Bronchial epithelial cell (primary cell): ENCODE measurements at places on chromosomes 5 and 9. TPM values are rescaled to one million over a fixed set of nuclear protein-coding genes. Genes with fewer than 3 reads are reported as not detected.
A peak's percentile ranks its signal among the peaks of the same experiment; 100 is the strongest.

GRCh38 chr9:121774715-121775613, 123.5 kb downstream of the DAB2IP start:
- no peak for DNase-seq

VCAN gene
- total RNA-seq, result 7.8 and 33.7 TPM in 2 replicates

DNA sequence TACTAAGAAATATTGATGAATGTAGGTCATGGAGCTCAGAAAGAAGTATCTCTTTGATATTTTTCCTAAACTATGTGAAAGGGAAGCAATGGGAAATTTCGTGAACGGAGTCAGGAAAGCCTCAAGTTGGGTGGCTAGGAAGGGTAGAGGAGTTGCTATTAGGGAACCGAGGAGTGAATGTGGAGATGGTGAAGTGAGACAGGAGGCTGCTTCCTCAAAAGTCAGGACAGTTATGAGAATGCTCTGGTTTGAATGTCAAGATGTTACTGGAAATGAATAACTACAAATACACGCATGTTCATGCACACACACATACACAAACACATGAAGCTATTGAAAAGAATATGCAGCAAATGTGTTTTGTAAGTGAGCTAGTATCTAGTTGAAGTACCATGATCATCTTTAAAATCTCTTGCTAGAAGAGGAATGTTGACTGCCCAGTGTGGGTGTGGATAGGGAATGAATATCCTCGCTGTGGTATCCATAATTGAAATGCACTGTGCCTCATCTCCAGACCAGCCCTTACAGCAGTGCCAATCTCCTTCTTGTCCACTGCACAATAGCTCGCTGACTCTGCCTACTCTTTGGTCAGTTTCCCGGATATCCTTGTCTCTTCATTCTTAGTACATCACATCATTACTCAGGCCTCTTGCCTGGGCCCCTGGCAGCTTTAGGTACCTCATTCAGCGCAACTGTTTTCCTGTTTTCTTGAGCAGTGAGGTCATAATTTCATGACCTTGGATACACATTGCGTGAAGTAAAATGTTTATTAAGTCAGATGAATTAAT, 21.9 kb upstream of the PDCD1LG2 start:
- DNase-seq, result no peak

- no peak for DNase-seq
Measured at GRCh38 chr9:5466766-5467165, 16.4 kb downstream of the CD274 start.

DNA sequence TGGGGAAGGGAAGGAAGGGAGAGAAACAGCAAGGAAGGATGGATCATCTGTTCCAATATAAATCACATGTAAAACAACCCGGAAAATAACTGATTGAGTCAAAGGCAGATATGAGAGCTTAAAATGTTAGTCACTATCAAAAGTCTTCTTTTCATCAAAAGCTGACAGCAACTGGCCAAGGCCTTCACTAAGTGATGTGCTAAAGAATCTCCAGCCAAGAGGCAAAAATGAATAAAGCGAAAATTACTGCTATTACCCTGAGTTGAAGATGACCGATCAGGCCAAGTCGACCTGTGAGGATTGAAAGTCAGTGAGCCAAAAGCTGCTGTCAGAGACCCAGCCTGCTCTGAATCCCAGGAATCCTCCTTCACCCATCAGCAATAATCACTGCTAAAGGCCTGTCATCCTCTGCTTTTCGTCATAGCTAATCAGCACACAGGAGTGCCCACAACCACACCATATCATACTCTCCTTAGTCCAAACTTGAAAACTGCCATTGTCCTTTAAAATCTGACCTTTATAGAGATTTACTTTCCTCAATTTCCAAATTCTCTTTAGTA, 736.9 kb downstream of the TLE1 start:
- no peak for DNase-seq

- no peak for DNase-seq
Measured at GRCh38 chr5:20514145-20514544, 526.1 kb upstream of the CDH18 start.

DNA sequence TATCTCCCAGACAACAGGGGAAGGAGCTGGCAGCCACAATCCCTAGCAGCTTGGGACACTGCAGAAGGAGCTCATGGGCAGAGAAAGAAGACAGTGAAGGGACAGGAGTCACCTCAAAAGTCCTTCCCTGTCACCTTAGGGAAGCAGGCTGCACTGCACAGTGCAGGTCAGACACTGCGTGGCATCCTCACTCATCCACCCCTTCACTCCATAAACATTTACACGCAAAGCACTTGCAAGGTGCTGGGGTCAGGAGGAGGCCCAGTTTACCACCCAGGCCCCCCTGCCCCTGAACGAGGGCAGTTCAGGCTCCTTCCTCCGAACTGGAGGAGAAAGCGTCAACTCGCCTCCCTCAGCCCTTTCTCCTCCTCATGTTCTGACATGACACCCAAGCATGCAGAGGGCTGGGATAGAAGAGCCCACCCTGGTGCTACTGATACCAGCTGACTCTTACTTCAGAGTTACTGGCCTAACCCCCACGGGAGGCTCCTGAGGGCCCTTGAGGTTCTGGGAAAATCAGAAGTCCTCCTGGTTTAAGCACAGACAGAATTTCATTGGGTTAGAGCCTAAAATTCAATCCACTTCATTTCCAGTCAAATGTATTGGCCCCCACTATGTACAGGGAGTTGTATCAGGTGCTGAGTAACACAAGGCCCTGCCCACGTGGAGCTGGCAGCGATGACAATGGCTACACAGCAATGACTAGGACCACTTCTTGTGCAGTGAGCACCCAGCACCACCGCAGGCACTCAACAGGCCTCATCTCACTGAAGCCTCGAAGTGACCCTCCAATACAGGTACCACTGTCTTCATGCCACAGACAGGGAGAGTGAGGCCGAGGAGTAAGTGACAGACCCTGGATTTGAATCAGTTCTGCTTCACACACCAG, 70.4 kb downstream of the RAPGEF1 start:
- DNase-seq, result no peak

ACOT12 gene
- total RNA-seq, result not detected in 2 replicates

PCDHB5 gene
- total RNA-seq, result 0.26 TPM in 2 replicates

C5orf46 gene
- total RNA-seq, result not detected in 2 replicates

DNA sequence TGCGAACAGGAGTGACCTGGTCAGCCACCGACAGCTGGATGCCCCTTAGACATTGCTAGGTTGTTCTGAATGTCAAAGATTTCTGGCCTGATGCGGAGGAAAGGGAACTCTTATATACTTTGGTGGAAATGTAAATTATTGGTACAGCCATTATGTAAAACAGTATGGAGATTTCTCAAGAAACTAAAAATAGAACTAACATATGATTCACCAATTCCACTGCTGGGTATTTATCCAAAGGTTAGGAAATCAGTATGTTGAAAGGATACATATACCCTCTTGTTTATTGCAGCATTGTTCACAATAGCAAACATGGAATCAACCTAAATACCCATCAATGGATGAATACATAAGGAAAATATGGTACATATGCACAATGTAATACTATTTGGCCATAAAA, 31.8 kb downstream of the DMRT3 start:
- peak; percentile 69 for DNase-seq

DNA sequence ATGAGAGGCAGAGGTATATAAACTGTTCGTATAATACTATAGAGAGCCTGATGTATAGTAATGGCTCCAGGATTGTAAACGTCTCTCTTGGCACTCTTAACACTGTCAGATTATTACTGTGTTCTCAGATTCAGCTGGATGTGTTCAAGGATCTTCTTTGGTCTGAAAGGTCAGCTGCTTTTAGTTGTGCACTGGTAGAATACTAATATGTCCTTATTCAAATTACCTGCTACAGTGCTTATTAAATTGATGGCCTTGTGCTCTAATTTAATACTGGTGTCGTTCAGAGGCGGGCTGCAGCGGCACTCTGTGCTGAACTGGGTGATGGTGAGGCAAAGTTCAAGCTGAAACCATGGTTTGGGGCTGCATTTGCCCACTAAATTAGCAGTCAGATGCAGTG, 216.7 kb upstream of the ARRDC3 start:
- DNase-seq, result no peak

- no peak for DNase-seq
Measured at GRCh38 chr9:86054695-86055094, 44.7 kb downstream of the GOLM1 start.

DNA sequence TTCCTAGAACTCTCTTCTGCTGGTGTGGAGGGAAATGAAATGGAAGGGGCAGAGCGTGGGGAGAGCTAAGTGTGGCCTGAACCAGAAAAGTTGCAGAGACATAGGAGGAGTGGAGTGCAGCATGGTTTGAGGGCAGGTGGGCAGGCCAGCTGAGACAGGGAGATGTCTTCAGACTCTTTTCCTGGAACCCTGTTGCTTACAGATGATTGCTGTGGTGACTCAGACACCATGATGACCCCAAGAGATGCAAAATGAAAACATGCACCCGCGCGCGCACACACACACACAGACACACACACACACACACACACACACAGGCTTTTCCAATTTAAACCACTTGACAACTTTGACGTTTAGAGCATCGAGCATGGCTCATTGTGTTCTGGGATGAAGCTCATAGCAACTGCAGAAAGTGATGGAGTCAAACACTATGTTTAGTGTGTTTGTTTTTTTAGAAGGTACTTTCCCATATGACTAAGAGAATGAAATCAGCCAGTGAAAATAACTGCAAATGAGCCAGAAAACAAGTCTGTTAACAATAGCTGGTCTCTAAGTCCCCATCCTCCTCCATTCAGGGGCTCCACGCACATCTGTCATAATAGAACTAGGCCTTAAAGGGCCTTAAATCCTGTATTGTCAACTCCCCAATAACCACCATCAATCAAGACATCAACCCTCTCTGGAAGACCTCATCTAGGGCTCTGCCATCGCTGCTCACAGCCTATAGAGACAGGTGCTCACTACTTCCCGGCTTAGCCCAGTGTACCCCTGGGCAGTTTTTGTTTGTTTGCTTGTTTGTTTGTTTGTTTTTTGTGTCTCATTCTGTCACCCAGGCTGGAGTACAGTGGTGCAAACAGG, 9.6 kb downstream of the TMOD1 start:
- peak; percentile 64 for DNase-seq

MZB1 gene
- 0.13 TPM in 1 of 2 replicates, not detected in the other for total RNA-seq

DNA sequence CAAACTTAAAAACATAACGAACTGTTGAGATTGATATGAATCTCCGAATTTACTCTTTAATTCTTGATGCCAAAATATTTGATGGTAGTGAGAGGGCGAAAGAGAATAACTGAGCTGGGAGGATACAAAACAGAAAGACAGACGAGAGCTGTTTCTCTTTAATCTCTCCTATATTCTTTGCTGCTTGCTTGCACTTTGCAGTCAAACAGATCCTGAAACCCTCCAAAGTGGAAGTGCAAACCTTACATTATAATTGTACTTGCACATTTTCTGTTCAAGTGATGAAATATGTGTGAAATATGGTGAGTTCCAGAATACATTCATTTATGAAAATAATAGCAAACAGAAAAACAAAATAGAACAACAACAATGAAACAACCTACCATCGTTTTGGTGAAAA, 63.8 kb downstream of the PAM start:
- no peak for DNase-seq

DNA sequence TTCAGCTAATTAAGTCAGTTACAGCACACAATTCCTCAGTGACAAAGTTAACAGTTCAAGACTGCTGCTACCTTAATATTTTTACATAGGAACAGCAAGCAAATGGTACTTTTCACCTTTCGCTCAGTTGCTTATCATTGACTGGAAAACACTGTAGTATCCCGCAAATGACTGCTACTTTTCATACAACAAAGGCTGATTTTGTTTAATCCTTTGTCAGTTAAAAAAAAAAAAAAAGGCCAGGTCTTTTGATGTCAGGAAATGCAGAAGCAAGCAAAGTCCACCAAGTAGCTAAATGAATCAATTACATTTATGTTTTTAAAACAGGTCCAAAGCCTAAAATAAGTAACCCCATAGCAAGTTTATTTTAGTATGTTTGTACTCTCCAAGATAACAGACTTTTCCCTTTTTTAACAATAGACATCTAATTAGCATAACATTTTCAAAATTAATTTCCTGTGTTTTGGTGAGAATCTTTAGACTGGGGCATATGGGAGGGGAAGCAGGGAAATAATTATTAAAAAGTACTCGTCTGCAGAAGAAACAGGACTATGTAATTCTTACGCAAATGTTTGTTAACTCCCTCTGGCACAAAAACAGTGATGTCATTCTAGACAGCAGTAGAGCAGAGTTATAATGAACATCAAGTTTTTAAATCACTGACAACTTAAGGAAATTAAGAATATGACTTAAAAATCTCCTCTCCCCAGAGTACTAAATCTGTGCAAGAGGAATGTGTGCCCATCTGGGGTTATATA, 9.6 kb downstream of the PFDN1 start:
- peak; percentile 65 for DNase-seq

- DNase-seq, result no peak
Measured at GRCh38 chr5:138467711-138468132, 2.4 kb downstream of the EGR1 start.

- DNase-seq, result no peak
Measured at GRCh38 chr9:108852079-108852478, 3.7 kb downstream of the ACTL7B start.

DNA sequence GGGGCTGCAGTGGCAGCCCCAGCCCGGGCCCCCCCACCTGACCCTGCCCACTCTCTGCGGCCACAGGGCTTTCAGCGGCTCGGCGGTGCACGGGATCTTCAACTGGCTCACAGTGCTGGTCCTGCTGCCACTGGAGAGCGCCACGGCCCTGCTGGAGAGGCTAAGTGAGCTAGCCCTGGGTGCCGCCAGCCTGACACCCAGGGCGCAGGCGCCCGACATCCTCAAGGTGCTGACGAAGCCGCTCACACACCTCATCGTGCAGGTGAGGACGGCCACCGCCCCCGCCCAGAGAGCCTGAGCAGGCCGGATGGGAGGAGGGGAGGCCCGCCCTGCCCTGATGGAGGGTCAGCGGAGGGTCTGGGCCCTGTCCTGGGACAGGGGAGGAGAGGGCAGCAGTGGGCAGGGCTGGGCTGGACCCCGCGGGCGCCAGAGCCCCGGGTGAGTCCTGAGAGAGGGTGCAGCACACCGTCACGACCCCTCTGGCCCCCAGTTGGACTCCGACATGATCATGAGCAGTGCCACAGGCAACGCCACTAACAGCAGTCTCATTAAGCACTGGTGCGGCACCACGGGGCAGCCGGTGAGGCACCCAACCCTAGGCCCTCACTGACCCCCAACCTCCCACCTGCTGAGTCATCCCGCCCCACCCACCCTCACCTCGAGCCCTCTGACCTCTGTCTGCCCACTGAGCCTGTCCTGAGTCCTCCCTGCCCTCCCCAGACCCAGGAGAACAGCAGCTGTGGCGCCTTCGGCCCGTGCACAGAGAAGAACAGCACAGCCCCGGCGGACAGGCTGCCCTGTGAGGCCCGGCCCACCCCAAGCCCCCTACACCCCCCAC, 2.7 kb downstream of the SLC34A3 start:
- DNase-seq, result no peak

MAPKAP1 gene
- total RNA-seq, result 81.9 and 101 TPM in 2 replicates

DNA sequence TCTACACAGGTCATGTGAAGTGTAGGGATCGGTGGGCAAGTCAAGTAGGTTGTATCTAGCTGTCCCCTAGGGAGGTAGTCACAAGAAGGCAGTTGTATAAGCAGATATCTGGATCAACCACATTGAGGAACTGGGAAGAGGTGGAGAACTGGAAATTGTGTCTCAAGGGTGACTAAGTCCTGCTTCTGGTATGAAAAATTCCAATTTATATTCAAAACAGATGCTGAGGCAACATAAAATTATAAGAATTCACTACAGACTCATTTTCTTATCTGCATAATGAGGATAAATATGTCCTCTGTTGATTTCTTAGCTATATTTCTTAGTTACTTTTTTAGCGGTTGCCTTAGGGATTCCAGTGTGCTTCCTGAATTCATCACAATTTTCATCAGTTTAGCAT, 46.8 kb downstream of the GALNT12 start:
- no peak for DNase-seq
